Iris pigment epithelial cell (primary cell): ENCODE measurements at places on chromosomes 4 and X.

DNA sequence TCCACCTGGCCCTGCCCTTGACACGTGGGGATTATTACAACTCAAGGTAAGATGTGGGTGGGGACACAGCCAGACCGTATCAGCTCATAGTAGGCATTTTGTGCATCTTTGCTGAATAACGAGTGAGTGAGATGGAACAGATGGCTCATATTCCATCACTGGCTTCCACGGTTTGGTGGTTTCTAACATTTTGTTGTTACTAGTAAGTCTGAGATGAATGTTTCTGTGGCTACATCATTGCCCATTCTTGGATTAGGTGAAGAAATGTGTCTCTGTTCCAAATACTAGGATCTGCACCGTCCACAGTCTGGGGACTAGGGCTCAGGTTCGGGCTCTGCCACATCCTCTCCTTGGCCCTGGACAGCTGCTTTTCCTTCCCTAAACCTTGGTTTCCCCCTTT is 3.6 kb downstream of the ABLIM2 start:
- peak; percentile 11 for DNase-seq

DNA sequence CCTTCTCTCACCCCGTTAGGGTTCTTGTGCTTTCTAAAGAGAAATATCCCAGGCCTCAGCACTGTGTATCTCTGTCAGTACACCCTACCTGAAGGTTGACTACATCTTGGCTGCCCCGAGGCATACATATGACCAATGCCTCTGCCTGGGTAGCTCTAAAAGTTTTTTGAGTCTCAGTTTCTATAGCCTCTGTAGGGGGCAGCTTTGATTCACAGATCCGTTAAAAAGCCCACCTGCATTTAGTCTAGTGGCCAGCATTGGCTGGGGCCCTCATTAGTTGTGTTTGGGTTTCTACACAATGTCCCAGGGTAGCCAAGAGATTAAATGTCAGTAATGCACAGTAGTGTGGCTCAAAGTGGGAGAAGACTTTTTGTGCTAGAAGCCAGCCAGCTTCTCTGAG is 151.1 kb downstream of the CFAP299 start:
- no peak for DNase-seq

GRCh38 chrX:70554081-70554480 is 109.4 kb downstream of the DLG3 start:
- DNase-seq, result peak; percentile 27

- no peak for DNase-seq
These were observed 194.7 kb downstream of the PTTG2 start for GRCh38 chr4:38154681-38155588.

DNA sequence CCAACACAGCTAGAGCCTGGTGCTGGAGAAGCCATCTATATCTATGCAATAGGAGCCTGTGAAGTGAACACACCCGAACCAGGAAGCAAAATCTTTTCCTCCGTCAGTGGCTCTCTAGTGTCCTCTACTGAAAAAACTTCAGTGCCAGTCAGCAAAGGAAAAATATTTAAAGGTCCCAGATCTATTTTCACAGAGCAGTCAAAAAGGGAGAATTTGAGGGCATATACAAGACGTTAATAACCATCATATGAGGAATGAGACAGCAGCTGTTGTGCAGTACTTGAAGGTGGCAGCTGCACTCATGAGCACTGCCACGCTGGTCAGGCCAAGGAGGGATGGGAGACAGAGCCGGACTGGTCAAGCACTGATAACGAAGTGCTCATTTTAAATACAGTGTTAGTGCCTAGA is 14.4 kb downstream of the MCUB start:
- DNase-seq, result peak; percentile 31

DNA sequence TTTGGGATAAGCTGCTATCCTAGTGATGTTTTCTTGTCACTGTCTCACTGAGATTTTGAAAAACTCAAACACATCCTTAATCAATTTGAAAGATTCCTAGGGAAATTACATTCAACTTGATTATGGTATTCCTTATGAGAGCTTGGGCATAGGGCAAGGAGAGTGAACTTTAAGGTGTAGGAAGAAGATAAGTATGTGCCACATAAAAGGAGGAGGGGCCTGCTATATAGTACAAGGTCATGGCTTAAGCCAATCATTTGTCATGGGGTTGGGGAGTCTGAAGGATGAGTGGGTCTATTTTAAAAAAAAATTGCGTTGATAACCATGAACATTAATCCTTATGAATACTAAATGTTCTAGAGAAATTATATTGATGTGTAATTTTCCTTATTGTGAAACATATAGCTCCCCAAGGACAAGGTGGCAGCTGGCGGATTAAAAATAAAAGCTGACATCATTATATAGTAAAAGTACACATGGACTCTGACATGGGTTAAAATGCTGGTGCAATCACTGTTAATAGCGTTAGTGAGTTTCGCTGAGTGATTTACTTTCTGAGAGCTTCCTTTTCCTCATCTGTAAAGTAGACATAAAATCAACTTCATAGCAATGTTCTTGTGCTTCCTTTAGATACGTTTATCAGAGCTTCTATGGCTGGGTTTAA is 17.4 kb downstream of the GALNT7 start:
- no peak for DNase-seq

- DNase-seq, result peak; percentile 62
These were observed 70.9 kb downstream of the INTS12 start for GRCh38 chr4:105637408-105638176.

DNA sequence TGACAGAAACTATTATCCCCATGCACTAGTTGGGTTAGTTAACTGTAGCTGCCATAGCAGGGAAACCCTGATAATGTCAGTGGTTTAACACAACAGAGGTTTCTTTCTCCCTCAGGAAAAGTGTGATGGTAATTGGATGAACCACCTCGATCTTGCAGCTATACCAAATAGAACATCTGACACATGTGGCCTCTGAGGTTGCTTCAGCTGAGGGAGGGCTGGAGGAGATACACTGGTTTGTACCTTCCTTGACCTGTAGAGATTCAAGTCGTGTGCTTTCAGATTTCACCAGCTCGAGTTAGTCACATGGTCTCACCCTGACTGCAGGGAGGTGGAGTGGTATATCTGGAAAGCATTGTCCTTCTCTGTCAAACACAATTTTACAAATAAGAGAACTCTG is 147.2 kb upstream of the SFRP2 start:
- DNase-seq, result no peak

DNA sequence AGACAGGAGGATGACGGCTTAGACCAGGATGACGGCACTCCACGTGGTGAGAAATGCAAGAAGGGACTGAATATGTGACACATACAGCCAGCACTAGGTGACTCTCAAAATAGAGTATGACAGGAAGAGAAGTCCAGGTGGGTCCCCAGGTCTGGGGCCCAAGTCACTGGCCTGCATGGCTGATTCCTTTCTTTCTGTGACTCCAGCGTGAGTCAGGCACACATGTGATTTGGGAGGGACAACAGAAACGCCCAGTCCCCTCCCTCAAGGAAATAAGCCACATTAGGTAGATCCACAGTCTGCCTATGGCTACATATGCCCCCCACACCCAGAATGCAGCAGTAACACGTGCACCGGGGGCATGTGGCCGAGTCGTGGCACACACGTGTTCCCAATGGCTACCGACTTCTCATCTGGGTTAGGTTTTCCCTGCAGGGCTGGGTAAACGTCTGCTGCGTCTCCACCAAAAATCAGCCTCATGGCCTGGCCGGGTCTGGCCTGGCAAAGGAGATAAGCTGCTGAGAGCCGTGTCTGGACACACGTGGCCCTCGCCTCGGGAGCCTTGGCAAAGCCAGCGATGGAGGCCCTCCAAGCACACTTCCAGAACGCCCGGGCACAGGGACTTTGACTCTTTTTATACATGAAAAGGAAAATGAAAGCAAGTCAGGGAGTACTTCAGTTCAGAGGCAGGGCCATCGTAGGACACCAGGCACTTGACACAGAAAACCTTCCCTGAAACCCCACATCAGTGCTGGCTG is 19.3 kb downstream of the SEL1L3 start:
- DNase-seq, result no peak

DNA sequence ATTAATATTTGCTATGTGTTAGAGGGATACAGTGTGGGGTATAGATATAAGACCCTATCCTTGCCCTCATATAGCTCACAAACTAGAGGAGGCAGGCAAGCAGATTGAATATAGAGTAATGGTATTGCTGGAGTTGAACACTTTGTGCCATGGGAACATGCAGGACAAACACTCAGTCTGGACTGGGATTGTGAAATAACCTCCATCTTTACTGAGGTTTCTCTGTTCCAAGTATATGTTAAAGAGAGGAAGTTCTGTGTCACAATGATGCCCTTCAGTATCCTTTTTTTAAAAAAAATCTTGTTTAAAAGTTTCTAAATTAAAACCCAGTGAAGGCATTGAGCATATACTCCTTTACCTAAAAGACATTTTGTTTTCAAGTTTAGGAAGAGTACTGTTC is 8.7 kb downstream of the FABP2 start:
- peak; percentile 50 for DNase-seq

GRCh38 chrX:7996414-7996813 is 69.2 kb upstream of the PNPLA4 start:
- peak; percentile 39 for DNase-seq

DNA sequence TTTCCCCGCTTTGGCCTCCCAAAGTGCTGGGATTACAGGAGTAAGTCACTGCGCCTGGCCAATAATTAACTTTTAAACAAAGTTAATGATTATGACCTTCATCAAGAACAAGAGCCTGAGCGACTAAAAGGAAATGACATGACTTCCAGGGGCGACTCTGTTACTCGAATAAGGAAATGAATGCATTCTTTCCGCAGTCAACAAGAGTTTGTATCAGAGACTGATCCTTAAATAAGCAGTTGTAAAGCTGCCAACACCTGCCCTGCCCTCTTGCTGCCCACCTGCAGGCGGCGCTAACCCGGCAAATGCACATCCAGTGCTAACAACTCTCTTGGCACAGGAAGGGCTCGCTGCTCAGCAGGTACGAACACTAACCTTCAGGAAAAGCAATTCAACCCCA is 27.3 kb downstream of the WDR1 start:
- no peak for DNase-seq

DNA sequence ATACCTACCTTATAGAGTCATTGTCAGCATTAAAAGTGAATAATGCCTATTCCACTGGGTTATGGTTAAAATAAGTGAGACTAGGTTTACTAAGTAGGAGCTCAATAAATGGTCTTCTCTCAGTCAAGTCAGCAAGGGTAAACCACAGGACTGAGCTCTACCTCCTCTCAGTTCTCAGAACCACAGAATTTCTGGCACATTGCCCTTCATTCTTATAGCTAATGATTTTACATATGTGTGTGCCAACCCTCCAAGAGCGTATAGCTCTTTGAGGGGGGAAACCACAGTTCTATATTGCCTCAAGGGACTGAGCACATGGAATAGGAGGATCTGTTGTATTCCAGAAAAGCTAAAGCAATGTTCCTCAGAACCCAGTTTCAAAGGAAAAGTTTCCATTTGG is 124.8 kb downstream of the ATG4A start:
- DNase-seq, result peak; percentile 32

- DNase-seq, result no peak
These were observed 138.9 kb upstream of the MID1 start for GRCh38 chrX:10759141-10759799.

DNA sequence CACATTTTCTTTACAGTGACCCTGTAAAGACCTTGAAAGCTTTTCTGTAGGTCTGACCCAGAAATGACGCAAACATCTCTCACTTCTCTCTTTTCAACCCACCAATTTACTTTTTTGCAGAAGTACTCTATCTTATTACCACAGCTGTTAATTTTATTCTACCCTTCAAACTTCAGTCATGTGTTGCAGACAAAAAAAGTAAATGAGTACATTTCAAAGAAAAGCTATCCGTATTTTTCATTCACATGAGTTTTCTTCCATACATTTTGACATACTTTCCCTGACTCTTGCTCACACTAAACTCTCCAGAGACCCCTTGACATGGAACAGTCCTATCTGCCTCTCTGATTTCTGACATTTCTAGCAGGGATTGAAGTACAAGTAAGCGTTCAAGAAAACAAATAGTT is 51.7 kb downstream of the SLC7A11 start:
- DNase-seq, result no peak

GRCh38 chr4:23091711-23092110 is 399.0 kb downstream of the GBA3 start:
- DNase-seq, result no peak

DNA sequence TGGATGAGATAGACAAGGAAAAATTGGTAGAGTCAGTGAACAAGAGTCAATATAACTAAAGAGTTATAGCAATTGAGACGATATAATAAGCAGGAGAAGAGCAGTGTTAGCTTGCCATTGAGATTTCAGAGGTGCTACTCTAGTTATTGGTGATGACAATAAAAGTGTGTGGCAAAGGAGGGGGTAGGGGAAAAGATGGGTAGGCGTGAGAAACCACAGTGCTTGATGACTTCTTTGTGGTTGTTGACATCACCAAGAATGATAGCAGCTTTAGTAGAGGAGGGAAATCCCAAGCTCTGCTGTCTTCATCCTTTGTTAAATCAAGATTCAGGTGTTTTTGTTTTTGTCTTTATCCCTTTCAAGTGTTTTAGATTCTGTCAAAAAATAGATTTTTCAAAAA is 179.9 kb upstream of the PPP3CA start:
- DNase-seq, result no peak

DNA sequence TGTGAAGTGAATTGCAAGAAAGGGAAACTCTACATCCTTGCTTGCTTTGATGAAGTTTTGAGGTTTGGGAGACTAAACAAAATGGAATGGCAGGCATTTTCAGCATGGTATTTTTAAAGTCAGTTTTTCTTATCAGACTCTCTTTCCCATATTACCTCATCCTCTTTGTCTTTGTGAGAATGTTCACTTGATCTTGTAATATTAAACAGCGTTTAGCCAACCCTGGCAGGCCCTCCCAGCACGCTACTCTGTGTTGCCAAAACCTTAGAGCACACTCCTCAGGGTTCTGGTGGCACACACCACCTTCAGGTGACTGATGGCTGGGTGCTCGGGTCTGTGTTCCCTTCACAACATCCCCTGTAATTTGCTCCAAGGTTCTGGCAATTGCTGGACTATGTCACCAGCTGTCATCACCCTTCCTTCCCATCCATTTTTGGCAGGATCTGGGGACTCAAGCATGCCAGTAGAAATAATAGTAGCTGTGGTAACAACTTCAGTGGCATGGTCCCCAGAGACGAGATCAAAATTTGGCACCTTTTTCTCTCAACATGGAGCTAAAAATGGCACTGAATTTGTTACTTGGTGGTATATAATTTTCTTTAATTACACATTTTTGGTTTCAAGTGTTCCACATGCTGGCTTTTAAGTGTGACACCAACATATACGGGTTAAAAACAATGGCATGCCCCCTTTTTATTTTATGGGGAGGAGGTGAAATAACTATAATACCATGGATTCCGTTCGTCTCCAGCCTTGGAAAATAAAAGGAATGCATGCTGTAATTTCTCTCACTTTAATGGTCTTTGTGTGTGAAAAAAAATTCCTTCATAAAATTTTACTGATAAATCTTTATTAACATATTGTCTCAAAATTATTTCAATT is 273.1 kb downstream of the DCTD start:
- peak; percentile 92 for DNase-seq

- peak; percentile 45 for DNase-seq
These were observed 5.1 kb downstream of the USP27X start for GRCh38 chrX:49884290-49884862.

DNA sequence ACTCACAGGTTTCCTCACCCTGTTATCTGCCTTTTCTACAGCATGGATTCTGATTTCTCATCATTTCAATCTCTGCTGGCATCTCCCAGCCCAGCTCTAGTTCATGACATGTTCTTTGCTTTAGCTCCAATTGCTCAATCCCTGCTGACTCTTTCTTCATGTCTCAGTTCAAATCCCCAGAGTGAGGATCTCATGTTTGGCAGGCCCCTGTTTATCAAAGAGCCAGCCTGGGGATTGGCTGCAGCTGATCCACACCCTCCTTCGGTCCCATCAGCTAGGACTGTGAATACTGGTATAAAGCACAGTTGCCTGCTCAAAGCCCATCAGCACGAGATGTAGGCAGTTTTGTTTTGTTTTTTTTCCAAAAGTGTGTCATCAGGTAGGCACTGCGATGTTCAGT is 14.4 kb upstream of the CC2D2A start:
- DNase-seq, result peak; percentile 92

GRCh38 chr4:167397586-167397985 is 163.3 kb upstream of the SPOCK3 start:
- DNase-seq, result no peak
